Kidney (tissue), 22 donors: ENCODE measurements at places on chromosomes 6 and 20. TPM values are rescaled to one million over a fixed set of nuclear protein-coding genes. Genes with fewer than 3 reads are reported as not detected.

- DNase-seq: no peak
These were observed 444.6 kb downstream of the KIF16B start for GRCh38 chr20:16128538-16129106.

GRCh38 chr6:89817481-89817880 lies 2.1 kb downstream of the MDN1 start:
- DNase-seq: no peak

DNA sequence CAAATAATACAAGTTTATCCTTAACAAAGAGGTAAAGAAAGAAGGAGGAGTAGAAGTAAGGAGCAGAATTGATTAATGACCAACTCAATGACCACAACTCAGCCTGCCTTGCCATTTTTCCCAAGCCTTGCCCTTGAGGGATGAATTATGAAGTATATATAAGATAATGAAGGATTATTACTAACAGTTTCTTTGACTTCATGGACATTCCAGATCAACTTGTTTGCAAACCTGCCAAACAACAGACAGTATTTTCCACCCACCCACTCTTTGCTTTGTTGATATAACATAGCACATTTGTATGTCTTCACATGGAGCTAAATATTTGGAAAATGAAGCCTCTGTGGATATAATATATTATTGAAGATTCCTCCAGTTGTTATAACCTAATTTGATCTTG lies 9.9 kb upstream of the C6orf141 start:
- no peak for DNase-seq

GRCh38 chr6:148311966-148312669 lies 30.5 kb upstream of the SASH1 start:
- no peak for DNase-seq

DNA sequence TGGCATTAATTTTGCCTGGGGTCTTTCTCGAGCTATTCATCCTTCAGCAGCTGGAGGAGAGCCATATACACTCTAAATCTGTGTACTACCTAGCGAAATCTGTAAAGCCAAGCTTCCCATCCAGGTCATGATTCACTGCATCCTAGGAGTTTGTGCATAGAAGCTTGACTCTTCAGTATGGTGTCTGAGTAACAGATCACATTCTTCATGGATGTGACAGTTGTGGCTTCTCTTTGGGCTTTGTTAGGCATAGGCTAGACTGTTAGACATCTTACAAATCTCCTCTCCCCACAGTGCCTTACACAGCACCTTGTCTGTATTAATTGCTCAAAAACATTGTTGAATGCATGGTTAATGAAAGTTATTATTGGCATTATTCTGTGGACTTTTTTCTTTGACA lies 177.0 kb downstream of the EYA4 start:
- DNase-seq: peak; percentile 33

- no peak for DNase-seq
These were observed 166.8 kb downstream of the IBTK start for GRCh38 chr6:82080767-82081166.

- no peak for DNase-seq
These were observed 196.8 kb upstream of the NRSN1 start for GRCh38 chr6:23929201-23929600.

The DNAH8 gene
- 0.50 TPM for total RNA-seq

The ADAT2 gene
- 6.9 TPM for total RNA-seq
